ENCODE measurements at places on chromosomes 12 and 14. TPM values are rescaled to one million over a fixed set of nuclear protein-coding genes. Genes with fewer than 3 reads are reported as not detected.

Gene TMCC3
- 0.11 TPM for total RNA-seq

Gene STYK1
- total RNA-seq, result 1.1 TPM

Gene IFI27
- total RNA-seq, result not detected

Gene VDR
- 30.5 TPM for total RNA-seq

Gene CACNA1C
- 11.5 TPM for total RNA-seq

Gene SLC6A15
- total RNA-seq, result 2.6 TPM

Gene MAP1LC3B2
- 0.63 TPM for total RNA-seq

Gene CLEC1A
- not detected for total RNA-seq

Gene KCTD10
- 97.0 TPM for total RNA-seq

Gene BHLHE41
- total RNA-seq, result 1.6 TPM

Gene KRT6C
- total RNA-seq, result not detected

Gene LIN7A
- 1.0 TPM for total RNA-seq

Gene GEMIN2
- 25.5 TPM for total RNA-seq

Gene KRT2
- total RNA-seq, result not detected

DNA sequence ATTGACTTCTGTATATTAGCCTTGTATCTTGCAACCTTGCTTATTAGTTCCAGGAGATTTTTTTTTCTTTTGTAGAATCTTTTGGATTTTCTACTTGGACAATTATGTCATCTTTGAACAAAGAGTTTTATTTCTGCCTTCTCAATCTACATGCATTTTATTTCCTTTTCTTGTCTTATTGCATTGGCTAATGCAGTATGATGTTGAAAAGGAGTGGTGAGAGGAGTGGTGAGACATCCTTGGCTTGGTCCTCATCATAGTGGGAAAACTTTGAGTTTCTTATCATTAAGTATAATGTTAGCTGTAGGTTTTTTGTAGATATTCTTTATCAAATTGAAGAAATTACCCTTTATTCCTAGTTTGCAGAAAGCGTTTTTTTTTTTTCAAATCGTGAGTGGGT, 80.6 kb downstream of the RFX4 start:
- no peak for DNase-seq

DNA sequence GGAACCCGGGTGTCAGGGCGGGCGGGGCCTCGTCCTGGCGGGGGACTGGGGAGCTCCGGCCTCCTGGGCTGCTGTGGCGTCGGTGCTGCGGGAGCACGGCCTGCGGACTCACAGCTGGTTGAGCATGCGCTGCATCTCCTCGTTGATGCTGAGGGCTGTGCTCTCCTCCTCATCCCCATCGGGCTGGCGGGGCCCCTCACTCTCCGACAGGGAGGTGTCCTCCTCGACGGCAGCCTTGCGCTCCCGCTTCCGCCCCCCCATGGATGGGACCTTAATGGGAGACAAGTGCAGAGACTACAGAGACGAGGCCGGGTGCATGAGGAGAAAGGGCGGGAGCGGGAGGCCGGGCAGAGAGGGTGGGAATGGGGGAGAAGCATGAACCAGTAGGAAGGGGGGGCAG, 7.3 kb downstream of the IFFO1 start:
- DNase-seq, result no peak

- peak; percentile 60 for DNase-seq
Observed at GRCh38 chr12:79737875-79738718, 47.3 kb upstream of the PAWR start.

- DNase-seq, result no peak
Observed at GRCh38 chr12:32069731-32070130, 36.9 kb upstream of the BICD1 start.

DNA sequence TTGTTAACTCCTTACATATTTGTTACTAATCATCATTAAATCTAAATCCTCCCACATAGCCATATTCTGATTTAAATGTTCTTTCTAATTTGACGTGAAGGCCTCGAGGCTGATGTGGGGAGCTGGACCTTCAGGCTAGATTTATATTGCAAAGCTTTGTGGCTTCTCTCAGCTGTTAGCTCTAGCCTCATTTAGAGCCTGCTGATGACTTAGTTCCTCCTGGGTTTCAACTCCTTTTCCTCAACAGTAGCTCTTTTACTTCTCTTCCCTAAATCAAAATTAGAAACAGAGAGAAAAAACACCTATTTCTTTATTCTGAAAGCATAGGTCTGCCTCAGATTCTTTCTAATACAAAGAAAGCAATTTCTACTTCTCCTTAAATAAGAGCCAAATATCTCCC, 477.5 kb upstream of the CCDC196 start:
- DNase-seq, result peak; percentile 17

DNA sequence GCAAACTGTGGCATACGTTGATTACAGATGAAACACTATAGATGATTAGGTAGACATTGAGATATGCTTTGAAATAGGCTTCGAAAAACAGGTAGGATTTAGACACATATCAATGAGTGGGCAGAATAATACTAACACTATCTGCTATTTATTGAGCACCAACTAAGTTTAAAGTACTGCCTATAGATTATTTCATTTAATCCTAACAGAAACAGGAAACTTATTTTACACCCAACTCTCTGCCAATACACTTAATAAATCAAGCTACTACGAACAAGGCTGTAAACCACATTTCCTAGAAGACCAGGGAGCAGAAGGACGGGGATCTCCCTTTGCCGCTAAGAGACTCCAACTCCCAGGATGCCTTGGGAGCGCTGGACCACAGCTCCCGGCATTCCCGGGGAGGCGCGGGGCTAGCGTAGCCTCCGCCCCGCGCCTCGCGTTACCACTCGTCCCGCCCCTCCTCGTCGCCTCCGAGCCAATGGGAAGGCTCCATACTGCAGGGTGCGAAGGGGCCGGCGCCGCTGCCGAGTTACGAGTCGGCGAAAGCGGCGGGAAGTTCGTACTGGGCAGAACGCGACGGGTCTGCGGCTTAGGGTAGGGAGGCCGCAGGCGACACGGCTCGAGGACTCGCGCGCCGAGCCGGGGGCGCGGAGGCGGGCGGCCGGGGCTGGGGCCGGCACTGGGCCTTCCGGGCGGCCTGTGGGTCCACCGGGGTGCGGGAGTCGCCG, at the start of gene VRK1:
Gene VRK1, plus strand, starts transcription at position 532 of the 731 bp plus-strand sequence. CDS start 36,090 bp downstream, outside the sequence.
- DNase-seq, result peak; percentile 100

- DNase-seq, result no peak
Observed at GRCh38 chr12:52193991-52194390, 2.2 kb upstream of the KRT80 start.

- DNase-seq, result peak; percentile 33
Observed at GRCh38 chr12:9244894-9245293, 36.7 kb upstream of the PZP start.

DNA sequence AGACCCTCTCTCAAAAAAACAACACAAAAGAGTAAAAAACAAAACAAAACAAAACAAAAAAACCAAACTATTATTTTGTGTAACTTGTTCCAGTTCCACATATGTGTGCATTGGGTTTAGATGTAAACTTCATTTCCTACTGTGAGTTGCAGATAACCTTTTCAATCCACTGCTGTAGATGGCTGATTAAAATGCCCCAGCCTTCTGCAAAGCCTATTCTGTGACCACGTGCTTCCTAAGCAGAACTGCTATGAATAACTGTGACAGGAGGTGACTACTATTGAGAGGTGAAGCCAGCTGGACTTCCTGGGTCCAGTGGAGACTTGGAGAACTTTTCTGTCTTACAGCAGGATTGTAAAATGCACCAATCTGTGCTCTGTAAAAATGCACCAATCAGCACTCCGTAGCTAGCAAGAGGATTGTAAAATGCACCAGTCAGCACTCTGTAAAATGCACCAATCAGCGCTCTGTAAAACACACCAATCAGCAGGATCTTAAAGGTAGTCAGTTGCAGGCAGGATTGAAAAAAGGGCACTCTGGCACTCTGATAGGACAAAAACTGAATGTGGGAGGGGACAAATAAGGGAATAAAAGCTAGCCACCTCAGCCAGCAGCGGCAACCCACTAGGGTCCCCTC, 10.3 kb upstream of the ELK3 start:
- DNase-seq, result no peak

DNA sequence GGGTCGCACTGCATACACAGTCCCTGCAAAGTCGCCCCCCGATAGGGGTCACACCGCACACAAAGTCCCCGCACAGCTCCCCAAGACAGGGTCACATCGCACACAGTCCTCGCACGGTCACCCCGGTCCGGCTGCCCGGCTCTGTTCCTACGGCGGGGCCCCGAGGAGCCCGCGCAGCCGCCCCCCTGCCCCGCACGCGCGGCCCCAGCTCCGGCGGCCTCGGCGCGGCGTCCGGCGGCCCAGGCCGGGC, 300 bp downstream of the SSH1 start:
- no peak for DNase-seq

GRCh38 chr12:67074072-67074471, 195.1 kb upstream of the CAND1 start:
- no peak for DNase-seq

- peak; percentile 59 for DNase-seq
Observed at GRCh38 chr12:96907671-96908422, 790 bp downstream of the NEDD1 start.

GRCh38 chr12:93060666-93061472, 131.8 kb upstream of the EEA1 start:
- DNase-seq, result peak; percentile 44

DNA sequence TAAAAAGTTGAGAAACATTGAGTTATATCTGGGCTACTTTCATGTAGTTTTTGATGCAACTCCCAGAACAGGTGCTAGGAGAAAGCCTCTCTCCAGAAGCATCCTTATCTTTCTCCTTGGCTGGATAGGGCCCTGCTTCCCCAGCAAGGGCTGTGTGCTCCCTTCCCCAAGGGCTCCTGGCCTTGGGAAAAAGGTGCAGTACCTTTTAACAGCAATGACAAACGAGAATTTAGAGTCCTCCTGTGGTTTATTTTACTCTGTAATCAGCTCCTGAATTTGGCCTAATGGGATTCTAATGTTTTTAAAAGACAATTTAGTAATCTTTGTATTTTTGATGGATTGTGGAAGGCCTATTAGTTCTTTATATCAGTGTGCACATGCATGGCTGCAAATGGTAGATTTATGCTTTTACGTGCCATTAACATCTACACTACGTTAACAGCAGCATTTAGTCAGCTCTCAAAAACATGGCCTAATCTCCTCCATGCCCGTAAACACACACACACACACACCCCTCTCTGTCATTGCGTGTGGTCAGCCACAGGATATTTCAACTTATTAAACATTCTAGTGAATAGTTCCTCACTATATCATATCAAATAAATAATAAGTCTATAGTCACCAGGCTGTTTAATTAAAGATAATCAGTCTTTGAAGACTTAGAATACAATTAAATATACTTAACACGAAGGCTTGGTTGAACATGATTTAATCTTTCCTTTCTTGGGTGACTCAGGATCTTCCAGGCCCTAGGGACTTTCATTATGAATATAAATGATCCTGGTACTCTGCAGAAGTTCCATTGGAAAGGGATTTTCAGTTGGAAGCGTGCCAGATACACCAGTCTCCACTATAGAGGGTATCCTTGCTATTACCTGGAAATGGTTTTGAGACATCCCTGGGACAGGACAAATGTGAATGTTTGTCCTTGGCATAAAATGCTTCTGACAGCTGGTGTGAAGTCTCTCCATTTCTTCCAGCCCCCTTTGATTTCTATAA, 181.4 kb upstream of the PWP1 start:
- DNase-seq, result no peak

- DNase-seq, result no peak
Observed at GRCh38 chr14:80387563-80387981, 176.3 kb upstream of the DIO2 start.

DNA sequence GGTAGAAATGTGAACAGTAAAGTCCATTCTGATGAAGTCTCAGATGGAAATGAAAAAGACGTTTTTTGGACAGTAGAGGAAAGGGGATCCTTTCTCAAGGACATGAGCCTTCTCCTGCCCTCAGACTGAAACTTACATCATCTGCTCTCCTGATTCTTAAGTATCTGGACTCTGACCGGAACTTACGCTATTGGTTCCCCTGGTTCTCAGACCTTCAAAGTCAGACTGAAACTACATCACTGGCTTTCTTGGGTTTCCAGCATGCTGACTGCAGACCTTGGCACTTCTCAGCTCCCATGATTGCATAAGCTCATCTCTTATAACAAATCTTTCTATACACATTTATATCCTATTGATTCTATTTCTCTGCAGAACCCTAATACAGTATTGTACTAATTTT, 291.0 kb downstream of the SNAPC1 start:
- no peak for DNase-seq

- DNase-seq, result no peak
Observed at GRCh38 chr12:102609996-102610395, 129.6 kb upstream of the IGF1 start.

- peak; percentile 31 for DNase-seq
Observed at GRCh38 chr12:67540920-67541624, 107.5 kb upstream of the DYRK2 start.

- DNase-seq, result no peak
Observed at GRCh38 chr12:7916936-7917335, 19.1 kb downstream of the SLC2A3 start.

DNA sequence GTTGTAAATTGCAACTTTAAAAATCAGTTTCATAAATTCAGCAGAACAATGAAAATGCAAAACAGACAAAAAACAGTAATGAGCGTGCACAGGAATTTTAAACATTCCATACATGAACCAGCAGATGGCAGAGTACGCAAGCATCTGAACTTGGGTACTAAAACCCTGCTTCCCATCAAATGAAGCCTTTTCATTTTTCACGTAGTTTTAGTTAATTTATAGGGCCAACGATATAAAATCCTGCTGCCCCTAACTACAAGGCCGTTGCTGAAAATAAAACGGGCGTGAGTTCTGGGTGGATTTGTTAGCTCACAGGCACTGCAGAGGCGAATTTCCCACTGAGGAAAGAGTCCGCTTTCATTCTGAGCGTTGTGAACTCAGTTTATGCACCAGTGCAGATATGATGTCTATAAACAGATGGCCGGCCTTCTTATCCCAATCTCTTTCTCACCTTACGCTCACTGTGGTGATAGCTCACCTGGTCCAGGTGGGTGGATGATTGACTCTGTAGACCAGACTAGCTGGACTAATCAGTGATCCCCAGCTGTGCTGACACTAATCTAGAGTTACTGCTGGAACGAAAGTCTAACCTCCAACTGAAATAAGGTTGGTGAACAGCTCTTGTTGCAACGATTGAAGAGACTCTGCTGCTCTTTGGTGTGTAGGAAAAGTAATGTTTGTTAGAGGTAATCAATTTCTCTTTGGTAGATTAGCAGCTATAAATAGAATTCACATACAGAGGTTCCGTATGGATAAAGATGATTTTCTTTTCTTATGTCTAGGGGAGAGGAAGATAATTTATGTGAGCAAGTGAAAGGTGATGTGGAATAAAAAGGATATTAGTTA, 89.2 kb downstream of the PDZRN4 start:
- peak; percentile 75 for DNase-seq

DNA sequence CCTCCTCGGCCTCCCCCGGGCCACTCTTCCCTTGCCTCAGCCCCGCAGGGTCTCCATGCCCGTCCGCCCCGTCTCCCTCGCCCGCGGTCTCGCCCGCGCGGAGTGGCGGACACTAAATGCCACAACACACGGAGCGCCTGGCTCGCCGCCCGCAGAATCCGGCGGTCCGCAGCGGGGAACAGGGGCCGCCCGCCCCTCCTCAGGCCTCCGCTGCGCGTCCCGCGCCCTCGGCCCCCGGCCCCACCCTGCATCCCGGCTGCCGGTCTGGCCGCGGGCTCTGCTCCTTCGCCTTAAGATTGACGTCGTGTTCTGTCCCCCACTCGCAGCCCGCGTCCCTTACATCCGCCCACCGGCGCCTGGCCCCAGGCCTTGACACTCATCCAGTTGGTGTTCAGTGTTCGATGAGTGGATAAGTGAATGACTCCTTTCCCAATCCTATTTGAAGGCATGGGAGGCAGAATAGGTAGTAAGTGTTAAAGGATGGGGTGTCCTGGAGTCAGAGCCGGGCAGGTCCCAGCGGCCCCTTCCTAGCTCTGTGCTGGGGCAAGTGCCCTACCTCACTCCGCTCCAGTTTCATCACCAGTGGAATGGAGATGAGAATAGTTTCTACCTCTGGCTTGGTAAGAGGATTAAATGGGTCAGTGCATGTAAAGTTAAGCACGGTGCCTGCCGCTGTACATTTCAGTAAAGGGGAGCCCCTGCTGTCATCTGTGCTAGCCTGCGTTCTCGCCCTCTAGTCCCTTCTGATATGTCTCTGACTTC, 622 bp downstream of the TECPR2 start:
- peak; percentile 85 for DNase-seq

All from GM23248 (cell line).